ENCODE measurements at places on chromosomes 1 and 21.

GRCh38 chr1:207243442-207244408 lies 77.8 kb upstream of the CD55 start:
- DNase-seq, result no peak

DNA sequence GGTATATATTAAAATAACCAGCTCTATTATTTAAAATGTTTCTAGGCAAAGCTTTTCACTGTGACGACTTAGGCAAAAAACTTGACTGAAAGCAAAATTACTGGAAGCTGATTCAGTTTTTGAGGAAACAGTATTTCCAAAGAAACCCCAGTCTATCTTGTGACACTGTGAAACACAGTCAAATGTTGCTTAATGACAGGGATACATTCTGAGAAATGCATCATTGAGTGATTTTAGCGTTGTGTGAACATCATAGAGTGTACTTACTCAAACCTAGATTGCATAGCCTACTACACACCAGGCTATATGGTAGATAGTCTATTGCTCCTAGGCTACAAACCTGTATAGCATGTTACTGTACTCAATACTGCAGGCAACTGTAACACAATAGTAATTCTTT lies 116.9 kb upstream of the KCNK1 start:
- DNase-seq, result no peak

- no peak for DNase-seq
Measured at GRCh38 chr1:234620272-234621126, 10.5 kb upstream of the IRF2BP2 start.

DNA sequence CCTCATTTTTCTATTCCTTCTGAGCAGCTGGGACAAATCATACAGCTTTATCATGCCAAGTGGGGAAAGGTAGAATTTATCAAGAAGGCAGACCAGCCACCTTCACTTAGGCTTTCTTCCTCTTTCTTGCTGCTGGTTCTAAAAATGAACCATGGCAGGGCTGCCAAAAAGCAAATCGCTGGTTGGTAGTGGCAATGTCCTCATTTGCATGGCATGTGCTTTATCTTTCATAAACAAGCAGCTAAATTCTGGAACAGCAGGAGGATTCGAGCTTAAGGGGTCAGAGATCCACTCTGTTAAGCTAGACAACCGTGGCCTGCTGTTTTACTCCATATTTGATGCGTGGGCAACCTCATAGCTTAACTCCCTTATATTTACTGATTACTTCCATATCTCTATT lies 91.3 kb downstream of the RPE65 start:
- no peak for DNase-seq

DNA sequence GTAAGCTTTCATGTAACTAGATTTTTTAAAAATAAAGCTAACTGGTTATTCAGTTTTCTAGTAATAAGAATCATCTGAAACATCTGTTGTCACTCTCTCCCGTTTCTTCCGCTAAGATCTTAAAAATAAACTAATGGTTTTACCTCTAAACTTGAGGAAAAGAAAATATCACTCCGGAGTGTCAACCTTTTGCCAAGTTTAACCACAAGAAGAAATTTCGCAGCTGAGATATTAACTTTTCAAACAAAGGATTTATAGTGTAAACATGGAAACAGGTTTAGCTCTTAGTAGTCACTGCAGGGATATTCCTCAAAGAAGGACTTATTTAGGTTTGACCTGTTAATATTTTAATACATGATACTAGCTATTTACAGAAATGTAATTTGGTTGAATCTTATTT lies 954.9 kb downstream of the ADGRL2 start:
- DNase-seq, result no peak

DNA sequence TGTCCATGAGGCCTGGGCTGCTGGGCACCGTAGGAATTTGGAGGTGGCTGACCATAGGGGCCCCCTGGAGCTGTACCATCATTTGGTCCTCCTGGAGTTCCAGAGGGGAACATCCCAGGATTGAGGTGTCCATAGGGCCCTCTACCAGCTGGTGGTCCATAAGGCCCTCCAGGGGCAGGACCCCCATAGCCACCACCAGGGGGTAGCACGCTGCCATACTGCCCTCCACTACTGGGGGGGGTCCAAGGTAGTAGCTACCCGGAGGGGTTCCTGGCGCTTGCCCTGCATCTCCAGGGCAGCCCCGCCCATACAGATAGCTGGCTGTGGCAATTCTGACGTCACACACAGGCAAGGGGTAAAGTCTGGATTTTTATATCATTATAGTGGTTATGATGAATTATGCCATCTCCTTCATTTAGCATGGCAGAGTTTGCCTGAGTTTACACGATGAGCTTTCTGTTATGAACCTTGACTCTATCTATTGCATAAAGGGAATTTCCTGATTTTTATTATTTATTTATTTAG lies 13.2 kb downstream of the MDM4 start:
- DNase-seq, result no peak

DNA sequence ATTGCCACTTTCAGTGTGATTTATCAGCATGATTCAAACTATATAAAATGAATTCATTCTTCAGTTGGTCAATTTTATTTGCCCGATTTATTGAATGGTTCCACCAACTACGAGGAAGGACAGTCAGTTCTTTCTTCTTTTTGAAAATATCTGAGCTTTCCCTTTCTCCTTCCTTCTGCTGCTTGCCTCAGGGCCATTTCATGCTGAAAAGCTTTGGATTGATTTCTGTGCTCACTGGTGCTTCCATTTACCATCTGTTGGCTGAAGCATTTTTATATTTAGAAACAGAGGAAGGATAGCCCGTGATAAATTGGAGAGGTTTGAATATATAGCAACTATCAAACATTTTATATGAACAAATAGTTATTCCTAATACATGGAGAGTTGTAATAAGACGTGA lies 68.9 kb upstream of the ADAMTS5 start:
- DNase-seq, result no peak

- no peak for DNase-seq
Measured at GRCh38 chr1:161958425-161958824, 65.2 kb downstream of the OLFML2B start.

DNA sequence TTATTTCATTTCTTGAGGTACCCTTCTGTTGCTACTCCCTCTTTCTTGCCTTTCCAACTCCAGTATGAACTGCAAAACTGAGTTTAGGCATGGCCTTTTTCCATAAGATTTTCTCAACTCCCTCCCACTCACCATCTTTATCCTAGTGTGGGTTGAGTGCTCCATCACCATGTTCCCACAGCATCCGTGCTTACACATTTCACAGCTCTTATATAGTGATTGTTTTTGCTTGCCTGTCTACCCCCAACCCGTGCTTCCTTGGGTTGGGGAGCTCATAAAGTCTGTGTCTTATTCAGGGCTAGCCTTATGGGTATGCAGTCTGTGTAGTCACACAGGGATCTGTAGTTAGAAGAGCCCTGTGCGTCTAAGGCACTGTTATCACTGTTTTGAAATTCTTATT lies 68.2 kb upstream of the CCDC190 start:
- no peak for DNase-seq

- DNase-seq, result no peak
Measured at GRCh38 chr1:110011527-110012041, 22.8 kb upstream of the STRIP1 start.

Data from activated CD8-positive, alpha-beta memory T cell treated with anti-CD3 and anti-CD28 coated beads for 24 hours (primary cell).